CD4-positive, CD25-positive, alpha-beta regulatory T cell (primary cell): ENCODE measurements at places on chromosomes 4 and X.

DNA sequence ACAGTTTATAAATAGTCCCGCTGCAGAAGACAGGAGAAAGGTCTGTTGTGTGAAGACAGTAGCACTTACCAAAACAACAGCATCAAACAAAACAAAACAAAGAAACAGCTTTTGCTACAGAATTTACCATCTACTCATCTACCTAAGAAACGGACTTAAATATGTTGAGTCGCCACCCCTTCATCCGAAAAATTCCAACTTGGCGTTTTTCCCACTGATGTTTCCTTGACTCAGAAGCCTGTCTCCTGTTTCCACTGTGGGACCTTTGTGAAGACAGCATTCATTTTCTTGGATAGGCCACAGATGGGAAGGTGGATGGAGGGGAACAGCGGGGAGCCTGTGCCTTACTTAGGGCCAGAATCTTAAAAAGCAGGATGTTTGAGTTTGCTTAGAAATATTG lies 1.3 kb upstream of the ITM2A start:
- no peak for DNase-seq

DNA sequence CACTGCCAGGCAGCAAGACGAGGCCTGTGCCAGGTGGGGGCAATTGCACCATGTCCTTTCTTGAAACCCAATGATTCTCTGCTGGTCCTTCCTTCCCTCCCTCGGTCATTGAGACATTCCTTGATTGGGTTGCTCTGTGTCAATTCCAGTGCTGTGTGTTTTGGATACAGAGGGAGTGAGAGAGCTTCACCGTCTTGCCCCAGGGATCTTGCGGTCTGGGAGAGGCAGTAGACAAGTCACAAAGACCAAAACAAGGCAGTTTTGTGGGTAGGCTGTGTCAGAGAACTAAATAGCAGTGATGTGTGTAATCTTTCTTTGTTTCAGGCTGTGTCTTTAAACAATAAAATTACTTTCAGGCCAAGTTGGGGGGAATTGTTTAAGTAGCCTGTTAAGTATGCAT lies 38.8 kb upstream of the TADA2B start:
- no peak for DNase-seq

GRCh38 chrX:39327705-39328104 lies 526.4 kb downstream of the MID1IP1 start:
- no peak for DNase-seq

GRCh38 chr4:90328558-90328957 lies 201.4 kb downstream of the CCSER1 start:
- DNase-seq, result no peak

DNA sequence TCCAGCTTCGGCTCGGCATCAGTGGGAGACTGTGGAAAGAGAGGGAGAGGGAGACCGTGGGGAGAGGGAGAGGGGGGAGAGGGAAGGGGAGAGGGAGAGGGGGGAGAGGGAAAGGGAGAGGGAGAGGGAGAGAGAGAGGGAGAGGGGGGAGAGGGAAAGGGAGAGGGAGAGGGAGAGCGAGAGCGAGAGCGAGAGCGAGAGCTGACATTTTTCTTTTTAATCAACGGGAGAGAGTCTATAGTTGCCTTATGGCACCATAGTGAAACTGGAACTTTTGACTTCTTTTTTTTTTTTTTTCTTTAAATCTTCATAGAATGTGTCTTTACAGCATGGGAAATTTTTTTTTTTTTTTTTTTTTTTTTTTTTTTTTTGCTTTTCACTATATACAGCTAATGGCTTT lies 94.7 kb upstream of the NUDT6 start:
- no peak for DNase-seq

DNA sequence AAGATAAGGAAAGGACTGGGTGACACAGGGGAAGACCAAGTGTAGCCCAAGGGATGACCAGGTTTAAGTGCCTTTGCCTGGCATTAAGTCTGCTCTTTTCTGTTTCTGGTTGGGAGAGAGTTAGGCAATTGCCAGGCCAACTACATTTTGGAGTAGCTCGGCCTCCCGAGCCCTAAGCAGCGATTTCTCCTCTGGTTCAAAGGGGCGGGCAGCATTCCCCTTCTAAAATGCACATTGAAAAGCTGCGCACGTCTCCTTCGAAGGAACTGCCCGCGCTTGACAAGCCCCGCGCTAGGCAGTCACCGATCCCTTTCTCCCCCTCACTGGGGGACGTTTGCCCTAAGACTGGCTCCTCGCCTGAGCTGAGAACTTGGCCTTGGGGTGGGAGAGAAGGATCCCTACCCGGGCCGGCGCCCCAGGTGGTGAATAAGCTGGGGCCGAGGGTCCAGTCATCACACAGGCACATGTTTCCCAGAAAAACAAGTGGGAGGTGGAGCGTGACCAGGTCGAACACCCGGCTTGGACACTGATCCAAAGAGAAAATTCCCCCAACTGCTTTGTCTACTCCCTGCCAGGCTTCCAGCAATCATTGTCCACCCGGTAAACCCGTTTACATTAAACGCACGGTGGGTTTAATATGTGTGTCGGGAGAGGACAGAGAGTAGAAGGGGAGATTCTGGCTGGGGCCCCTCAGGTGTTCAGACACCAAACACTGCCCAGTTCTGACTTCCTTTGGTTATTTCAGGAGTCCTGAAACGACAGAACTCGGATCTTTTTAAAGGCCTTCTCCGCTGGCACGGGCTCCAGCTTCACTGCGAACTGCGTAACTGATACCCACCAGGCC lies 4.0 kb downstream of the ARX start:
- DNase-seq, result no peak

- DNase-seq, result no peak
These were observed 245.1 kb downstream of the PPP3CA start for GRCh38 chr4:101102114-101102742.

DNA sequence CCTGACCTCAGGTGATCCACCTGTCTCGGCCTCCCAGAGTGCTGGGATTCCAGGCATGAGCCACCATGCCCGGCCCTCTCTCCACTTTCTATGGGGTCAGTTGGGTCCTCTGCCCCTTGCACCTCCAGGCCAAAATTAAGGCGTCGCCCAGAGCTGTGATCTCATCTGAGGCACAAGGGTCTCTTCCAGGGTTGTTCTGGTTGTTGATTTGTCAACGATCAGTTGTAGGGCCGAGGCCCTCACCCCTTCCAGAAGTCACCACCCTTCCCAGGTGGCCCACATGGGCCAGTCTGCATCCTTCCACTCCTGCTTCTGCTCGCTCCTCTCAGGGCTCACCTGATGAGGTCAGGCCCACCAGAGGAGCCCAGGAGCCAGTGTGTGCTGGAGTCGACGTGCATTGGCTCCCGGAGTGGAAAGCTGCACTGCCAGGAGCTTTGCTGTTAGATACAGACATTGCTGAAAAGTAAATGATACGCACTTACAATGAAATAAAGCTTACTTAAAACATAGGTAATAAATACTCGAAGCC lies 14.3 kb upstream of the TMEM271 start:
- DNase-seq, result no peak

DNA sequence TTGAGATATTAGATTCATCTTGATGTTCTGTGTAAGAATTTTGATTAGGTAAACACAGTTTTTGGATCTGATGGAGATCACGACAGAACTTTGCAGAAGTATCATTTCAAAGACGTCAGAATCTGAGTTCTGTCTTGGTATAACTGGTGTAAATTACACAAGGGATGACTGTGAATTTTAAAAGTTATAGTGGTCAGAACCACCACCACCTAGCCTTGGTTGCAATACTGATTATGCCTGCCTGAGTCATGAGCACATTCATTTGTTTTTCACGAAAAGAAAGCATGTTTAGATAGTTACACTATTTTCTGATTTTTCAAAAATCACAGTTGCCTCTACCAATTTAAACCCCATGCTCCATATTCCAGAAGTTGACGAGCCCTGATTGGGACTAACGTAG lies 54.8 kb downstream of the ZFX start:
- DNase-seq, result no peak

DNA sequence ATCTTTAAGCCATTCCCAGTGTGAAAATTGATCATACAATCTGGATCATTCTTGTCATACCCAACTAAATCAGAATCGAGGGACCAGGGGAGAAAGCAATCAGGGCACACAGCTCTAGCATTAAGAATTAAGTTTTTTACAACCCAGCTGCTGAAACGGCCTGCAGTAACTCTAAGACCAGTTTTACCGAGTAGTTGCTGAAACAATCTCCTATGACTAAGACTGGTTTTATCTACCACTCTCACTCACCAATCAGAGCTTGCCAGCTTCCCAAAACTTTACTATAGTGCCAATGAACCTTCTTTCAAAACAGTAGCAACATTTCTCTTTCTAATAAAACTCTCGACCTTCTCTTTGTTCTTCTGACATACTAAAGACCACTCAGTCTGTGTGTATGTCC lies 2.8 kb upstream of the SAP30 start:
- DNase-seq, result no peak

GRCh38 chrX:12702509-12703091 lies 88.6 kb upstream of the PRPS2 start:
- DNase-seq, result no peak

DNA sequence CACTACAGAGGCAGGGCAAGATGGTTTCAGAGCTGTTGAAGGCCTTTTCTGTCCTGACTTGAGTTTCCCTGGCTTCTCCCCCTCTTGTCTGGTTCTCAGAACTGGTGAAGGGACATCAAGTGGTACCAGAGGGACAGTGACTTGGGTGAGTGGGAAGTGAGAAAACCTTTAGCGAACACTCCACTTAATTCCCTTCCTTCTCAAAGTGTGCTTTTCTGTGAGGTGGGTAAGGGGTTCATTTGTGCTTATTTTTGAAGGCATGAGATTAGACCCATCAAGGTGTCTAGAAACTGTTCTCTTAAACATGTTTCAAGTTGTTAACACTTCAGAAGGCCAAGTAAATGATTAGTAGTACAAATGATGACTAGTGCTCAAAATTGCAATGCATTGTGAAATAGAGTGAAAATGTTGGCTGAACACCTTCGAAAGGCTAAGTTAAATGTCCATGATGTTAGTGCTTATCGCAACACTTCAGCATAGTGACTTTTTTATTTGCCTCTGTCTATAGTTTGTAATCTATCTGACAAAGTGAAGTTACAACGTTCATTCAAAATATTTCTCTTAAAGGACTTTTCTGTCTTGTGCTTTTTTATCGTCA lies 2.8 kb downstream of the AREG start:
- no peak for DNase-seq

DNA sequence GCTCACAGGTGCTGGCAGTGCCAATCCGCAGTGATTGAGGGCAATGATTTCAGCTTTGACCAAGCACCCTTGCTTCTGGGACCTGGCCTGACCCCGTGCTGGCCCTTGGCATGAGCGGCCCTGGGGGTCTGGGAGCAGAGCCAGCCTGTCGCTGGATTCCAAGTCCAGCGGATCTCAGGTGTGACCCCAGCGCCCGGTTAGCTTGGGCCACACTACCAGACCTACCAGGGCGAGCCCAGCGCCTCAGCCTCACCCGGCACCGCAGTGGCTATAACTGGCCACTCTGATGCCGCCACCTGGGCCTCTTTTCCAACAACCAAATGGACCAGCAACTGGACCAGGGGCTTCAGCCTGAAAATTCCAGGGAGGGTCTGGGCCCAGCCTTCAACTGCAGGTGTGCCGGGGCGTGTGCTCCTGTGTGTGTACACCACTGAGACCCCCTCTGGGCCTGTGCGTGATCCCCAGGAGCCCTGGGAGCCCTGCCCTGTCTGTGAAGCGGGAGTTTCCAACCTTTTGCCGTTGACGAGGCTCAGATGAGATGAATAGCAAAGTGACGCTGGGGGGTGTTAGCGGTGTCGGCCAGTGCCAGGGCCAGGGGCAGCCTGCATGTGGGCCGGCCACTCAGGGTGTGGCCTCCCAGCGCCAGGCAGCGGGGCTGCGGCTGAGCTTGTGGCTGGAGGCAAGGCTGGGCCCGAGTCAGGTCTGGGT lies 658 bp downstream of the SH3TC1 start:
- peak; percentile 38 for DNase-seq

DNA sequence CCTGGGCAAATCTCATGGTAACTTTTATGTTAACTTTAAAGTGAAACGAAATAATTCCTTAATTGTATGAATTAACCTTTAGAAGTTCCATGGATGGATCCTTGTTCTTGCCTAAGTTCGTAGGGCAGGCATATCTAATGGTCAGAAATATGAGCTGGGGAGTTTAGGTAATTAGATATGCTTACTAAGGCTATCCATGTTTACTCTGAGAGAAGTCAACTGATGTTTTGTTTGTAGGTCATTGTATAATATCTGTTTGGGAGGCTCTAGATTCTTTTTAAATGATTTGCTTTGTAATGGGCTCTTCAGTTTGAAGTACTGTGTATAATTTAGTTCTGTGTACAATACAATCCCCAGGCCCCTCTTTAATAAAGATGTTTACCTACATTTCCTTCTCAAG lies 117.0 kb downstream of the DCK start:
- DNase-seq, result no peak

- DNase-seq, result no peak
These were observed 1291.9 kb upstream of the TENM3 start for GRCh38 chr4:180951312-180951711.

- no peak for DNase-seq
These were observed 8.4 kb upstream of the APLN start for GRCh38 chrX:129663171-129663570.

DNA sequence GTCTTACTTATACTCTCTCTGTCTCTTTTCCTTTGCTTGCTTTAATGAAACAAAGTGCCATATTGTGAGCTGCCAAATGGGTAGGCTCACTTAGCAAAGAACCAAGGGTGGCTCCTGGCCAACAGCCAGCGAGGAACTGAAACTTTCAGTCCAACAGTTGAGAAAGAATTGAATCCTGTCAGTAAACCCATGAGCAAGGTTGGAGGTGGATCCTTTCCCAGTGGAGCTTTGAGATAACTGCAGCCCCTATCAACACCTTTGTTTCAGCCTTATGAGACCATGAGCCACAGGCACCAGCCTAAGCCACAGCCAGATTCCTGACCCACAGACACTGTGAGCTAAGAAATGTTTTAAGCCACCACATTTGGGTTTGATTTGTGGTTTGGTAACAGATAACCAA lies 362.2 kb downstream of the PDGFC start:
- DNase-seq, result no peak

DNA sequence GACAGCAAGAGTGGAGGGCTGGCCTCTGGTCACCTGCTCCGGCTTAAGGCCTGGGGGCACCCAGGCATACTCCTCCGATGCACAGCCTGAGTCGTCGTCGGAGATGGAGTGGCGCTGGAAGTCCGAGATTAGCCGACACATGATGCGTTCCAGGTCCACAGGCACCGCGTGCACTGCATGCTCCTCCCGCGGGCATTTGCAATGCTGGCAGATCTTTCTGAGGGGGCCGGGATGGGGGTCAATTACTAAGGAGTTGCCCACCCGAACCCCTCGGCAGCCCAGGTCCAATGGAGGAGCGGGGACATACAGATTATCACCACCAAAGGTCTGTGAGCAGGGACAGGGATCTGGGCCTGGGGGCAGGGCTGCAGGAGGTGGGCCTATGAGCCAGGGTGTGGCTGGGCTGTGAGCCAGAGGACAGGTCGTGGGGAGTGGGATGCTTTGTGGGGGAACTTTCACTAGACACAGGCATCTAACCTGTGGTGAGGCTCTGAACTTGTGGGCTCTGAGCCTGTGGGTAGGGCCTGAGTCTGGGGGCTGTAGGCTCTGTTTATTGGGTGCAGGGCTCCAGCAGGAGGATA lies 2.4 kb downstream of the PRICKLE3 start:
- DNase-seq, result no peak

GRCh38 chr4:85780664-85781063 lies 305.7 kb downstream of the ARHGAP24 start:
- DNase-seq, result no peak

- DNase-seq, result no peak
These were observed 3.7 kb downstream of the APELA start for GRCh38 chr4:164880489-164881262.

GRCh38 chr4:111449657-111450056 lies 695.6 kb upstream of the FAM241A start:
- DNase-seq, result no peak

- no peak for DNase-seq
These were observed 6.7 kb downstream of the NLGN3 start for GRCh38 chrX:71151366-71151765.
